ENCODE measurements at places on chromosomes 7 and 10. TPM values are rescaled to one million over a fixed set of nuclear protein-coding genes. Genes with fewer than 3 reads are reported as not detected.

PIK3AP1 gene
- 0.17 TPM for total RNA-seq

CACNB2 gene
- 1.5 TPM for total RNA-seq

TAS2R41 gene
- total RNA-seq: not detected

GPR22 gene
- total RNA-seq: not detected

BLNK gene
- 0.51 TPM for total RNA-seq

ABCB1 gene
- 0.77 TPM for total RNA-seq

PRKRIP1 gene
- total RNA-seq: 16.3 TPM

PWWP2B gene
- total RNA-seq: 14.1 TPM

CYP2E1 gene
- 0.50 TPM for total RNA-seq
